Panc1 (cell line): ENCODE measurements at places on chromosomes 3 and 15.

- no peak for DNase-seq
Measured at GRCh38 chr3:107911337-107912000, 179.4 kb downstream of the CD47 start.

DNA sequence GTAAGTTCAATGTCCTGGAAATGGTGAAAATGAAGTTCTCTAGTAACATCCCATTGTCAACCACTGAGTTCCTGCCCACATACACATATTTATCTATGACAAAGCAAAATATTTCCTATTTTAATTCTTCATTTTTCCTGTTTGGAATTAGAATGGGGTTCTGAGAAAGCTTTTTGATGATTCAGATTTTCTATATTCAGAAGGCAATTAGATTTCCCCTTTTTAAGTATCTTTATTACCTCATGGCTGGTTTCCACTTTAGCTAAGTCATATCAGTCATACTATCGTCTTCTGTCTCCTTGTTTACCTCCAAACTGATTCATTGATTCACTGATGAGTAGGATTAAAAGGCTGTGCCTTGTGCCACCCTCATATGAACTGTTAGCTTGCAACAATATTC, 17.9 kb downstream of the ETFA start:
- no peak for DNase-seq

- no peak for DNase-seq
Measured at GRCh38 chr3:78725703-78726246, 1042.0 kb downstream of the ROBO1 start.

DNA sequence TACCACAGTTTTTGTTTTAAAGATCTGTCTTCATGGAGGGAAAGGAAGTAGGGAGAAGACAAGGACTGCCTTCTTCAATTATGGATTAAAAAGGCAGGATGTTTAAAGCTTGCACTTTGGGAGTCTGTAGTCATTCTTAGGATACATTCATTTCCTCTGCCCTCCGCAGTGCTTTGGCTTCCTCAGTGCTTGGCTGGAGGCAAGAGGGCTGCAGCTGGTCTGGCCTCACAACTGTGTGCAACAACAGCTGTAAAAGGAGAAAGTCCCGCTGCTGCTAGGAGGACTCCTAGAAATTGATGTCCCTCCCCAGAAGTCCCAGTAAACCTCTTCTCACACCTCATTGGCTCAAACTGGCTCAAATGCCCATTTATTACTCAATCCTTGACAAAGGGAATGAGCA, 54.4 kb upstream of the PPP2R3A start:
- no peak for DNase-seq

- no peak for DNase-seq
Measured at GRCh38 chr15:78684657-78685056, 43.6 kb upstream of the CHRNB4 start.
